ENCODE measurements at places on chromosomes 12 and 14.

DNA sequence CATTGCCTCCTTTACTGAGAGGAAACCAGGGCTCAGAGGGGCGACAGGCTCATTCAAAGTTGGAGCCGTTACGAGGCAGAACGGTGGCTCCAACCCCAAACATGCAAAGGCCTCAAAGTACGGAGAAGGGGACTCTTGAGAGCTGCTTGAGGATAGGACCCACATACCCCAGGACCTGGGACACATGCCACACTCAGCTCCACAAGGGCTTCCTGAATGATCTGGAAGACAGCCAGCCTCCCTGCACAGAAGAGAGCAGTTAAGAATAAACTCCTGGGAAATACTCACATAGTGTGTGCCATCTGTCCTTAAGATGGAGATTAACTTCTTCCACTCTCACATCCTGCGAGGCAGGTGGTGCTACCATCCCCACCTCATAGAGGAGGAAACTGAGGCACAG is 26.6 kb upstream of the NXPH4 start:
- DNase-seq, result no peak

DNA sequence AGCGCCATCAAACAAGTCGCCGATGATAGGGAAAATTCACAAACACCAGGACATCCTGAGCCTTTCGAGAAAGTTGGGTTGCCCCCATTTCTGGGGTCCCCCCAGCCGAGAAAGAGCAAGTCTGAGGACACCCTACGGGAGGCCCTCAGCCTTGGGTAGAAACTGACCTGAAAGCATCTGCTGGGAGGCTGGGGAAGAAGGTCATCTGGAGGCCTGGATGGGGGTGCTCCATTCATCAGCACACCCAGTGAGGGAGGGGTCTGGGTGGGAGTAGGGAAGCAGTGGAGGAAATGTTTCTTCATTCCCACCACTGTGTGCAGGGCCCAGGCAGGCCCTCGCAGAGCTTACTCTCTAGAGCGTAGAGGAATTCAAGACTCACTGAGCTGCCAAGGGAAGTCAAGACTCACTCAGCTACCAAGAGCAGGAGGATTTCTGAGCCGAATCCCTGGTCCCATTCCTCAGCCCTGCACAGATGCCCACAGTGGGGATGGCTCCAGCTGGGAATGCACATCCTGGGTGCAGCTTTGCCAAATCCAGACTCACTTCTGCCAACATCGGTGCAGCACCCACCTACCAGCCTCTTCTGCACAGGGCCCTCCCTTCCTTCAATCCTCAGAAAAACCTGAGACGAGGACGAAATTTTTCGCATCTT is 38.1 kb downstream of the DIO3 start:
- no peak for DNase-seq

- DNase-seq, result no peak
Measured at GRCh38 chr14:98858158-98858557, 413.8 kb downstream of the BCL11B start.

- no peak for DNase-seq
Measured at GRCh38 chr14:106790189-106791036, 1264.0 kb downstream of the TMEM121 start.

DNA sequence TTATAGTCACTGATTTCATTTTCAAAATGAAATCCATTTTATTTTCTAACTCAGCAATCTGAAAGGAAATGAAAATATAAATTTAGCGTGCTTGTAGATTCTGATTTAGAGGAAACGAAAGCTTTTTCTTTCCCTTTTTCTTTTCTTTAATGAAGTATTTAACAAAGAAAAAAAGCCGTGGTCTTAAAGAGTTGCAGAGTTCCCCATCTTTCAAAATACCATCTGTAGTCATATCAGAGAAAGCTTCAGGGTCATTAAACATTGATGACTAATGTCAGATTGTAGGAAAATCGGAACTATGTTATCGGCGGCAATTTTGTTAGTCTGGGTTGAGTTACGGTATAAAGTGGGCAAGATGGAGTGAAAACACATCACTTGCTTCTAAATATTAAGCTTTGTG is 32.3 kb downstream of the DRAM1 start:
- no peak for DNase-seq
